Glomerular endothelial cell (primary cell): ENCODE measurements at places on chromosomes 5 and 9.

DNA sequence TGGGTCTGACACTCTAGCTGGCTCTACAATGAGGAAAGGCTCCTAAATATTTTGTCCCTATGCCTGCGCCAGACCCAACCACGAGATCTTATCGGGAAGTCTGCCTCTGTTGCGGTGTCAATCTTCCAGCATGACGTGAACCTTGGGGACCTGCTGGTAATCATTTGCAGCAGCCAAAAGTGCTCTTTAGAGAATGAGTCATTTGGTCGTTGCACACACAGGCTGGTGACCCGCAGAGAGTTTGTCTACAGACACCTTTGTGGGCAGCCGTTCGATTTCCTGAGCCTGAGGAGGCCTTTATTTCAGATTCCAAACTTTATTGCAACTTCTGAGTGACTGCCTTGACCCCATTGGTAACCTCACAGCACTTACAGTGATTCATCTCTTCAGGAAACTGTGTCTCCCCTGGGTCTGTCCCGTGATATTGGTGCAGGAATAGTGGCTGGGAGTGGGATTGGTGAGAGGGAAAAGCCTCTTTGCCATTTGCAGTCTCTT, 326.1 kb downstream of the NSG2 start:
- DNase-seq, result no peak

DNA sequence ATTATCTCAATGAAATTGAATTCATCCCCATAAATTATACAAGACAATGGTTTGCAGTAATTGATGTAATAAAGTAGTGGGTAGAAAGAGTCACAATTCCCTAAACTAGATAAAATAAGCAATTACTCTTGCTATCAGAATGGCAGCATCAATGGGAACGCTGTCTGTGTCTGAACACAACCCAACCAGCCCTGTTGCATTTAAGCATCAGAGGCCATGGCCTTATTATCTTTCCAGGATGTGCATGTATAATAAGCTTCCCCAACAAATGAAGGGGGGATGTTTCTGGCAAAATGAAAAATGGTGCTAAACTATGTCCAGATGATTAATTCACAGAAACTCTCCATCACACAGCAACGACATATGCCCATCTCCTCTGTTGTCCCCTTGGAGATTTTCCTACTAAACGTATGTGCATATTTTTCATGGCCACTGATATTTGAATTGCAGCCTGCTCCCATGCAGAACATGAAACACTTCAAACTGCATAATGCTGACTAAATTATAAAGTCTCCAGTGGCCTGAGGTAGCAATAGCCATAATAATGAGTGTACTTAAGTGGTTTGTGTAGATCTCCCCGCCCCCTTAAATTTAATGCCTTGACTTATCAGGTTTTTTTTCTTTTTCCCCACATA, 306.9 kb upstream of the ADAMTS16 start:
- DNase-seq, result no peak

DNA sequence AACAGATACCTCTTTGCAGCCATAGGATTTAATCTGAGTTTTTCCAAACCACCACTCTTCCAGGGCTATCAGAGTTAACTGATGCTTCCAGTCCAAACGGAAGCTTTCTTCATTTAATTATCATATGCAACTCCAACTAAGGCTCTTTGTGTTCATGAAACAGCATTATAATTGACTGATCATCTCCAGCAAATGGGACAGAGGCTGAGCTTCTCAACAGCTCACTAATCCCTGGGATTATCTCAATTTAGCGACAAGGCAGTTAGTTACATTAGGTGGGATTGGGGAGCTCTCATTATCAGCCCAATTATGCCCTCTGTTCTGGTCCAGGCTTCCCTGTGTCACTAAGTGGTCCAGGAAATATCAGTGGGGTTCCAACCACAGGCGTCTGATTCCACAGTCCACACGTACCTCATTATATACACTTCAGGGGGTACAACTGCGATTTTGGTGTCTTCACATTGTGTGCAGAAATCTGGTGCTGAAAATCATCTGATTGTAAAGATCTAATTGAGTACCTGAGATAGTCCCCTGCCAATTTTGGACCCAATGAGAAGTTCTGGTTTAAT, 313.5 kb upstream of the PANK3 start:
- DNase-seq, result no peak

- DNase-seq, result no peak
These were observed 61.6 kb upstream of the GNE start for GRCh38 chr9:36319806-36320205.

DNA sequence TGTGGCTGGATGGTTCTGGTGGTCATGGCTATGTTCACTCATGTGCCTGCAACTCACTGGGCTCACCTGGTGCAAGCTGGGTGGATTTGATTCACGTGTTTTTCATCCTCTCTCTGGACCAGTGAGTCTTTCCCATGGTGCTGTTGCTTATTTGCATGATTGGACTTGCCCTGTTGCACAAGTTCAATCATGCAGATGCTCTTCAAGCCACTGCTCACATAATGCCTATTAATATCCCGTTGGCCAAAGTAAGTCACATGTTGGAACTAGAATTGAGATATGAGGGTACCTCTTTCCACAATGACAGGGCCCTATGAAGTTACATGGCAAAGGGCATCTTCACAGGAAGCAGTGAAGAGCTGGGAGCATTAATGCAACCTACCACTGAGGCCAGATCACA, 26.5 kb upstream of the MROH2B start:
- no peak for DNase-seq

DNA sequence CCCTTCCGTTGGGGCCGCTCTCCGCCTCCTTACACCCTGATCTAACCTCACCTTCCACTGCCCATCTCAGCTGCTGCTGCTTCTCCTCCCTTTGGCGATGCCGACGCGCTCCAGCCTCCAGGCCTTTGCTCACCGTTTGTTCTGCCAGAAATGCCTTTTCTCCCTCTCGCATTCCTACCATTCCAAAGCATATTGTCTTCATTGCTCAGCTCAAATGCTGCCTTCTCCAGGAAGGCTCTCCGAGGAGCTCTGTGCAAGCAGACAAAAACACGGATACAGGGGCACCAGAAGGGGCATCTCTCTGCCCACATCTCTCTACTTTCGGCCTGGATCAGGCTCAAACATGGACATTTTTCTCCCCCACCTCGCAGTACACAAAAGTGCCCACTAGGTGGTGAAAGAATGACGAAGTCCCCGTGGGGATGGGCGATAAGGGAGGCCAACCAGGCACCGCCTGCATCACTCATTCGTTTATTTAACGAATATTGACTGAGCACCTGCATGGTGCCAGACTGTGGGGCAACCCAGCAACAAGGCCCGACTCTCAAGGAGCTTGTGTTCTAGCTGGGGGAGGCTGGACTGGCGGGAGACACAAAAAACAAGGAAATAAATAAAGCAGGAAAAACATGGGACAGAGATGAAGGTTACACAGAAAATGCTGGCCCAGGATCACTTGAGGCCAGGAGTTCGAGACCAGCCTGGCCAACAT, 7.3 kb upstream of the GRHPR start:
- DNase-seq, result peak; percentile 29

DNA sequence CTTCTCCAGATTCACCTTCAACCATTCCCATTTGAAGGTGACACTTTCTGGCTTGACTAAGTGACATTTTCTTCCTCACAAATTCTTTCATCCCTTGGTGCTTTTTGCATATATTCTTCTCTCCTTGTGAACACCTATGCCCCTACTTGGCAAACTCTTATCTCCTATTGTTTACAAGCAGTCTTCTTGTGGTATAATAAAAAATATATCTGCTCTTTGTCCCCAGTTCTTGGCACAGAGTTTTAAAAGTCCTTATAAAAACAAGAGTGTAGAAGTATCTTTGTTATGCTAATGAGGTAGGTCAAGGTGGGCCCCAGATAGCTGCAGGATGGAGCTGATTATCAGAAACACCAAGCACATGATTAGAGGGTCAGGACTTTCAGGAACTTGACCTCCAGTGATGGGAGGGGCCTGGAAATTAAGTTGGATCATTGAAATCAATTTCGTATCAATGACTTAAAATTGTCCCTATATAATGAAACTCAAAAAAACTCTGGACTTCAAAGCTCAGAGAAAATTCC, 38.0 kb downstream of the TMEM161B start:
- no peak for DNase-seq

- no peak for DNase-seq
These were observed 110.9 kb upstream of the ADAMTSL1 start for GRCh38 chr9:18362901-18363685.

GRCh38 chr5:89267788-89268187, 384.8 kb upstream of the MEF2C start:
- DNase-seq, result no peak

- DNase-seq, result no peak
These were observed 83.6 kb downstream of the ENC1 start for GRCh38 chr5:74556631-74557595.

DNA sequence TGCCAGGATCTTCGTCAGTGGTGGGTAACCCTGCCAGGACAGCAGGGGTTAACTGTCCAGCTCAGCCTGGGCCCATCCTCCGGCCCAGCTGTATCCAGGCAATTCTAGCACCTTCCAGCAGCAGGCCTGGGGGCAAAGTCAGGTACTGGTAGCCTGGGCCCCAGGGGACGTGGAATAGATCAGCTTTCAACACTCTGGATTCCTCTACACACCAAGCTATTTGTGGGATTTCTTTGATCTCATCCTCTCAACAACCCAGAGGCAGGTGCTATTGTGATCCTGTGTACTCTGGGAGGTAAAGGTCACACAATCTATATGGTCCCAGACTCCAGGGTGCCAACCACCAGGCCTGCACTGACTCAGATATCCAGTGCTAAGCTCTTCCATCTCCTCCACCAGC, 8.7 kb upstream of the SPOUT1 start:
- DNase-seq, result no peak

DNA sequence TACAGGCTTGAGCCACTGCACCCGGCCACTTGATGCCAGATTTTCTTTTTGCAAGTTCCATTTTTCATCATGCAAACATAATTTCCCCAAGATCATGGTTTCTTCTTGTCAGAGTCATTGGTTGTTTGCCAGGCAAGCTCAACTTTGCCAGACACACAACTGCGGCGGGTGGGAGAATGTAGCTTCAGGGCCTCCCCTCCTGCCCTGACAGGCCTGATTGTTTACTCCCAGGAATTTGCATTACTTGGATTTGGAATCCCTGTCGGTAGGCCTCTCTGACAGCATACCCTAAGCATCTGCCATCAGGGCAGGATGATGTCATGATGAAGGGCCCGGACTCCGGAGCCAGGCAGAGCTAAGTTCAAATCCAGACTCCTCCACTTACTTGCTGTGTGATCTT, 15.1 kb downstream of the RPS14 start:
- no peak for DNase-seq

DNA sequence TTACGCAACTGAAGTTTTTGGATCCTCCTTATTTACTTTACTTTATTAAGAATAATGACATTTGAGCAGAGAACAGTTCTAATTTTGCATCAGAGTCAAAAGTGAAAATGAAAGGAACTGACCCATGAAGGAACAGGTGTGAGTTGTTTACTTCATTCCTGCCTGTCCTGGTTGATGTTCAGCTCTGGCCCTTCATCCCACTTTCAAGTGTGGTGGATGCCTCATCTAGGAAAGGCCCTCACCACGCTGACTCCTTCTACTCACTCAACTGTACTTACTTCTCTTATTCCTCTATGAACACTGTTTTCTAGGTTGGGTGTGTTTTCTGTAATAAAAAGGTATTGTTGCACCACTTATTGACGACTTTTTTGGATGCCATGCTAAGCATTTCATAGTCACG, 61.8 kb upstream of the PLEKHG4B start:
- no peak for DNase-seq

GRCh38 chr5:95358848-95359247, 32.3 kb upstream of the FAM81B start:
- DNase-seq, result no peak

DNA sequence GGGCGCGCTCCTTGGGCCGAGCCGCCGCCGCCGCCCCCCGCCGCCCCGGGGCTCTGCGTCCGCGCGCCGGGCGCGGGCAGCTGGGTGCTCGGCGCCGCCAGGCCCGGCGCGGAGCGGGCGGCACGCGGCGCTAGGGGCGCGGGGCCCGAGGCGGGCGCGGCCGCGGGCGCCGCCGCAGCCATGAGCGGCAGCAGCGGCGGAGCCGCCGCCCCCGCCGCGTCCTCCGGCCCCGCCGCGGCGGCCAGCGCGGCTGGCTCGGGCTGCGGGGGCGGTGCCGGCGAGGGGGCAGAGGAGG, 351 bp downstream of the TRIO start:
- DNase-seq, result no peak

- no peak for DNase-seq
These were observed 158.1 kb downstream of the SLC24A2 start for GRCh38 chr9:19630760-19631159.

GRCh38 chr5:135631391-135631790, 52.6 kb upstream of the CXCL14 start:
- no peak for DNase-seq

DNA sequence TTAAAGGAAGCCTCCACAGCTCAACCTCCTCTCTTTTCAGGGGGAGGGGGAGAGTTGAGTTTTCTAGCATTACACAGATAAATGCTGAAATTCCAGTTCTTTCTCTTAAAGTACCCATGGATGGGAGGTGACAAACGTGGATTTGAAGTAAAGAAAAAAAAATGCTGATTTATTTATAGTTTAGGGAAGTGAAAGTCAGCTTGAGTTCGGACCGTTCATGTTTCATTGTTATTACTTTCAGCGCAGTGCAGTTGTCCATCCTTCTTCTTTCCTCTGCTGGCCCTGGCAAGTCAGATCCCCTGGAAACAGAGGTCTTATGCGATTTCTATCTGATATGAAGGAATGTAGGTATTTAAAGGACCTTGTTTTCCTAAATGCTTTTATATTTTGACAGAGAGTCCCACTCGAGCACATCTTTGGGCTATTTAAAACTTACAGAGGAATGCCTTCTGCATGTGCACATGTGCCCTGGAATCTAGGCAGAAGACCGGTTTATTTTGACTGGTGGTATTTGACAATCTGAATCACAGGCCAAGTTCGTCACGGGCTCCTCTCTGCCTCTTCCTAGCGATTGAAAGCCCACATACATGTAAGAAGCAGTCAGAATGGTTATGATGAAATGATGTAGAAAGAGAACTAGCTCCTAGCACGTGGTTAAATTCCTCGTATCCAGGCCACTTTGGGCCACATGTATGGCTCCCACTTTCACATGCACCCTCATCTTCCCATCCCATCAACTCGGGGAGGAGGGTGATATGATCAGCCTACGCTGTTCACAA, 385.2 kb upstream of the KLF4 start:
- no peak for DNase-seq

DNA sequence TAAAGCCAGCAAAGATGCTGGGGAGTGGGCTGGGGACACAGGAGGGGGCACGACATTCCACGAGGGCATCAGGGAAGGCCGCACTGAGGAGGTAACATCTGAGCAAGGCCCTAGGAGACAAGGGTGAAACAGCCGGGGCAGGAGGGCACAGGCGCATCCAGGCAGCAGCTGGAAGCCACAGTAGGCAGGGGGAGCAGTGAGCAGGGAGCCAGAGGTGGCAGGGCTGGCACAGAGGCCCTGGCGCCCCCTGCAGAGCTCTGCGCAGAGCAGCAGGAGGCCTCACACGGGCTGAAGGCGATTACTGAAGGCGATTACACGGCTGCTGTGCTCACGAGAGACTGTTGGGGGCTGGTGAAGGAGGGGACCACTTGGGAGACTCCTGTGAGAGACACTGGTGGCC, 15.4 kb downstream of the LMAN2 start:
- DNase-seq, result no peak

DNA sequence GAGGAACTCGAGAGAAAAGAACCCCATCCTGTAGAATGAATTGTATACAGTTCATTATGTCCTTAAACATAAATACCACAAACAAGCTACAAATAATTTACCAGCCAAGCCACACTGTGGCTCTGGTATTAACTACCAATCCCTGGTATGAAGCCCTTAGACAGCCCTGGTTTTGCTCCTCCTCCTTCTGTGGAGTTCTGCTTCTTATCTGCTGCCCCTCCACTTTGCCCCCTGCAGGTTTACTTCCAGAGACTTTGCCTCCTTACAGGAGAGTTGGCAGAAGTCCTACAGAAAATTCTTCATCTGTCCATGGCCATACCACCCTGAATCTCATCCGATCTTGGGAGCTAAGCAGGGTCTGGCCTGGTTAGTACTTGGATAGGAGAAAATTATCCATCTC, 219.8 kb downstream of the ACTL7B start:
- DNase-seq, result no peak
